ENCODE measurements at places on chromosomes 16 and 17.
A peak's percentile ranks its signal among the peaks of the same experiment; 100 is the strongest.

DNA sequence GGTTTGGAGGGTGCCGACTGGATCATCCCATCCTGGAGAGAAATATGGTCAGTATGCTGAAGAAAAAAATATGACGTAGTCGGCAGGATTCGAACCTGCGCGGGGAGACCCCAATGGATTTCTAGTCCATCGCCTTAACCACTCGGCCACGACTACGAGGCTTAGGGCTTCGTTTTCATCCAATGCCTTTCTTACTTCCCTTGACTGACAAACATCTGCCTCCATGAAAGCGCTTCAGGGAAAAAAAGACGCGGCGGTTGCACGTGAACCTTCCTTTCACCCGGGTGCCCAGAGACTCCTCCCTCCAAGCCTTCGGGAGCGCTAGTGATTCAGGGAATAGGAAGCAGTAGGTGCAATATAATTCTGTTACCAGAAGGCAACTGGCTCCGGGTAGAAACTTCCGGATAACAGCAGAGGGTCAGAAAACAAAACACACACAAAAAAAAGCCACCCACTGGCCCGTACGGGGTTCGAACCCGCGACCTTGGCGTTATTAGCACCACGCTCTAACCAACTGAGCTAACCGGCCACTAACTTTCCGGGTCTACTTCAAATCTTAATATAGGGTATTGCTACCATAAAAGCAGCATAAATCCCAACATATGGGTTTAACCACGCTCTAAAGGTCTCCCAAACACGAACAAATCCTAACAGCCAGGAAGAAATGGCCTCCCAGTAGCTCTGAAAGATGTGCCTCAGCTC, 16.3 kb upstream of the AURKB start:
- no peak for DNase-seq

GRCh38 chr17:48127371-48128051, 19.9 kb downstream of the SNX11 start:
- no peak for DNase-seq

GRCh38 chr17:18230288-18231141, 5.1 kb downstream of the LLGL1 start:
- no peak for DNase-seq

GRCh38 chr16:86461037-86461436, 49.3 kb upstream of the FOXF1 start:
- DNase-seq, result no peak

- DNase-seq, result no peak
These were observed 40.7 kb downstream of the DNAJA2 start for GRCh38 chr16:46932802-46933201.

GRCh38 chr16:27725236-27726000, 175.5 kb downstream of the KATNIP start:
- no peak for DNase-seq

- no peak for DNase-seq
These were observed 22.3 kb downstream of the GAN start for GRCh38 chr16:81337097-81337496.

DNA sequence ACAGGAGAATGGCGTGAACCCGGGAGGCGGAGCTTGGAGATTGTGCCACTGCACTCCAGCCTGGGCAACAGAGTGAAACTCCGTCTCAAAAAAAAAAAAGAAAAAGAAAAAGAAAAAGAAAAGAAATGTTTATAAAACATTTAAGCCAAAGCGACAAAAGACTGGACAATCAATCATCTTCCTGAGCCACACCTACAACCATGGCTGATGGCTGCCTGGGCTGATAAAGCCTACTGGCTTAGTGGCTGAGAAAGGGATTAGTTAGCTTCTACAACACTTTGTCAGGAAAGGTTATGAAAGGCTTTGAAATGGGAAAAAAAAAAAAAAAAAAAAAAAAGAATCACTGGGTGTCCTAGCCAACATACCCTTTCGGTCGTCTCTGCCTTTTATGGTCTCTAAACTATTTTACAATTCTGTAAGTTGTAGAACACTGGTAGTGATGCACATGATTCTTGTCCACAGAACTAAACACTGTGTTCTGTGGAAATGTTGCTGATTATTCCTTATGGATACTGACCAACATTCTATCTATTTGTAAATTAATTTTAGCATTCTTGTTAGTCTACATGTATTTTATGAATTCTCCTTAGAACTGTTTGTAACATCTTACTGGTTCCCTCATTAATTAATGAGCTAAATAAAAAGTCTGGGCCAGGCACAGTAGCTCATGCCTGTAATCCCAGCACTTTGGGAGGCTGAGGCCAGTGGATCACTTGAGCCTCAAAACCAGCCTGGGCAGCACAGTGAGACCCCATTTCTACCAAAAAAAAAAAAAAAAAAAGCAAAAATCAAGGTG, 45.5 kb downstream of the ZZEF1 start:
- DNase-seq, result no peak

GRCh38 chr16:67663151-67663876, 2.6 kb downstream of the PARD6A start:
- no peak for DNase-seq

GRCh38 chr17:17414341-17414805, 62.4 kb upstream of the MED9 start:
- no peak for DNase-seq

- DNase-seq, result no peak
These were observed 37.6 kb upstream of the PIRT start for GRCh38 chr17:10875430-10875851.

DNA sequence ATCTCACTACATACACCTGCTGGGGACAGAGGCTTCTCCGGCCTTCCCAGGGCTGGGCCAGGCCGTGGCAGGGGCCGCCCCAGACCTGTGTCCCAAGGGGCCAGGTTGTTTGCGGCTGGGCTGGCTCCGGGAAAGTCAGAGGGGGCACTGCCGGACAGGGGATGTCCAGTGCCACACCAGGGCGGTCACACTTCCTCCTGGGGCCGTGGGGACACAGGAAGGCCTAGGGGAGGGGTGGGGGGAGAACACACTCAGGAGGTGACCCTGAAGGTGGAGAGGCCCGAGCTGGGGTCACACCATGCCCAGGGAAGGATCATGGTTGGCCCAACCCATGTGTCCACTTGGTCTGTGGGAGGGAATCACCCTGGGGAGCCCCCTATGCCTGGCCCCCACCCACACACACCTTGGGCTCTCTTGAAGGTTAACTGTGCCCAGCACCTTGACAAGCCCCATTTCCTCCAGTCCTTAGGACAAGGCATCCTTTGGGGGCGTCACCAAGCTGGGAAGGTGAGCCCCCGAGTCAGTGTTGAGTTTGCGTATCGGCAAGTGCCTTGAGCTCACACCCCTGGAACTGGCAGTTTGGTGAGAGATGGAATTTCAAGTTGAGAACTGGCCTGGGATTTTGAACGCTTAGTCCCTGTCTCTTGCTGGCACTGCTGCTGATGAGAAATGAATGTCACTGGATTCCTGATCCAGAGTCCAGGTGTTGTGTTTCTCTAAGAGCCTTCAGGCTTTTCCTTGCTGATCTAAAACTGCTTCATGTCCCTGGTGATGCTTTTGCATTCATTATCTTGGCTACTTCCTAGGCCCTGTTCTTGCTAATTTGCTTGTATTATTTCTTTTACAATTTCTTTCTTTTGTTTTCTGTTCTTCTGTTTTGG, 7.7 kb upstream of the ACTG1 start:
- DNase-seq, result no peak

- DNase-seq, result no peak
These were observed 427.5 kb downstream of the CDH13 start for GRCh38 chr16:83054283-83054682.

- no peak for DNase-seq
These were observed 36.4 kb downstream of the FOXL1 start for GRCh38 chr16:86614699-86615098.

DNA sequence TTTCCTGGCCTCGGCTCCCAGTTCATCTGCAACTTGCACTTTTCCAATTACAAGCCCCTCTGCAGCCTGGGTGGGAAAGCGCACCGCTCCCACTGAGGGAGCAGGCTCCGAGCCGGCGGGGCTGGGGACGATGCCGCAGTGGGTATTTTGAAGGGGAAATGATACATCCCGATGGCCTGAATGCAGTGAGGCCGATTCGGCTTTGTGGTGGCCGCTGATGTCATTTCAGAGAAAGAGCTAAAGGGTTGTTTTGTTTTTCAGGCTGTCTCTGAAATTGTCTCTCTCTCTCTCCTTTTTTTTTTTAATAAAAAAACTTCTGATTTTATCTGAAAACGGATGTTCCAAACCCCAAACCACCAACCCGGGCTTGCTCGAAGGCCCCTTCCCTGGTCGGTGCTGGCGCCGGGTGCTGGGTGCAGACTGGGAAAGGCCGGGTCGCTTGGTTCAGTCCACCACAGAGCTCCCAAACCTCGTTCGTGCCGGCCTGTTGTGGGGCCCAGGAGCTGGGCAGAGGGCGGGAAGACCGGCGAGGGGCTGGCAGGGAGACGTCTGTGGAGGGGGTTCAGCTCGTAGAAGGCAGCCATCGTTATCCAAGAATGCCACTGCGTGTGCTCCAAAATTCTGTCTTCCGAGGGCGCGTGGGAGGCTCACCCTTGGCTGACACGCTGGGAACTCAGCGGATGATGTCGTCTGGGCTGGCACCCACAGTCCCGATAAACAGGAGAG, 102.8 kb downstream of the FOXL1 start:
- DNase-seq, result no peak

GRCh38 chr16:57167538-57167937, 18.3 kb downstream of the PSME3IP1 start:
- DNase-seq, result no peak

GRCh38 chr16:66522816-66523590, 26.9 kb downstream of the TK2 start:
- no peak for DNase-seq

GRCh38 chr17:38454532-38454931, 26.3 kb downstream of the ARHGAP23 start:
- no peak for DNase-seq

DNA sequence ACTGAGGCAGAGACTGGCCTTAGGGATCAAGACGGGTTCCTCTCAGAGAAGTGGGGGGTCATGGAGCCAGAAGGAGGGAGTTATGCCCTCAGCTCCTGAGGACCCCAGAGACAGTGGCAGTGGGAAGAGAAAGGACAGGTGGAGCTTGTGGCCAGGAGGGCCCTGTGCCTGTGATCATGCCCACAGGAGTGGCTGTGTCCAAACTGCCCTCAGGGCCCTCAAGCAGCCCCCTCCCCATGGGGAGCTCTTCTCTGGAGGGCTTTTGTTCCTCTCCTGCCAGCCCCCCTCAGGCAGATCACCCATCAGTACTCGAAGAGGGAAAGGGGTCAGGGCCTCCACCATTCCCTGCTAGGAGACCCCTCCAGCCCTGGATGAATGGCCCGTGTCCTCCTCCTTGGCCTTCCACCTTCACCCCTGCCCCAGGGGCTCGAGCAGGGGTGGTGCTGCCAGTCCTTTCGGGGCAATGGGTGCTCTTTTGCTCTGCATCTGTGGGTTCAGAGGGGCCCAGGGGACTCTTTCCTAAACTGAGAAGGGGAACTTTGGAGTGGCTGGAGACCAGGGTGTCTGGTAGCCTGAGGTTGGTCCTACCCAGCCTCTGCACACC, 52.7 kb downstream of the BEAN1 start:
- DNase-seq, result no peak

DNA sequence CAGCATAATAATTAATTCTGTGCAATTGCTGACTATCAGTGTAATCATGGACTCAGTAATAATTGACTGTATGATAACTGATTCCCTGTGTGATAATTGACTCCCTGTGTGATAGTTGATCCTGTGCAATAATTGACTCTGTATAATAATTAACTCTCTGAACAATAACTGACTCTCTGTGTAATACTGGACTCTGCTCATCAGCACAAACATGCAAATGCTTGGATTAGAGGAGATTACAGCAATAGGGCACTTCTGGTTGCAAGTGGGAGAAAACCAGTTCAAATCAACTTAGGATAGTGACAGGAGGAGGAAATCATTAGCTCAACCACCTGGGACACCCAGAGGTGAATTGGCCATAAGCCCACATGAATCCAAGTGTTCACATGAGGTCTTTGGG, 582.1 kb downstream of the RBFOX1 start:
- no peak for DNase-seq

GRCh38 chr17:3316836-3317235, 18.7 kb upstream of the OR3A1 start:
- DNase-seq, result no peak

GRCh38 chr17:81831957-81832607, 1.0 kb downstream of the MCRIP1 start:
- DNase-seq, result peak; percentile 31

GRCh38 chr16:20084624-20085226, 11.0 kb upstream of the GPR139 start:
- no peak for DNase-seq

GRCh38 chr17:49269356-49269755, 38.8 kb upstream of the PHOSPHO1 start:
- DNase-seq, result no peak

- DNase-seq, result no peak
These were observed 35.6 kb downstream of the WWOX start for GRCh38 chr16:78134944-78135619.

GRCh38 chr17:65156185-65156834, 19.1 kb downstream of the RGS9 start:
- no peak for DNase-seq

GRCh38 chr16:17350207-17350606, 120.6 kb downstream of the XYLT1 start:
- DNase-seq, result no peak

GRCh38 chr16:19980632-19981265, 92.9 kb downstream of the GPR139 start:
- DNase-seq, result no peak

DNA sequence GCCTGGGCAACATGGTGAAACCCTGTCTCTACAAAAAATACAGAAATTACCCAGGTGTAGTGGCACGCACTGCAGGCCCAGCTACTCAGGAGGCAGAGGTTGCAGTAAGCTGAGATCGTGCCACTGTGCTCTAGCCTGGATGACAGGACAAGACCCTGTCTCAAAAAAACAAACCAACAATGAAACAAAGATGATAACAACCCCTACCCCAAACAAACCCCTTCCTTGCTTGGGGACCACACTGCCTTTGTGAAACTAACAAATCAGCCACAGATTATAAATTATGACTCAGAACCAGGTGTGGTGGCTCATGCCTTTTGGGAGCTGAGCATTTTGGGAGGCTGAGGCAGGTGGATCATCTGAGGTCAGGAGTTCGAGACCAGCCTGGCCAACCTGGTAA, 75.3 kb upstream of the RPH3AL start:
- no peak for DNase-seq

GRCh38 chr17:9484789-9485188, 90.8 kb downstream of the STX8 start:
- DNase-seq, result no peak

DNA sequence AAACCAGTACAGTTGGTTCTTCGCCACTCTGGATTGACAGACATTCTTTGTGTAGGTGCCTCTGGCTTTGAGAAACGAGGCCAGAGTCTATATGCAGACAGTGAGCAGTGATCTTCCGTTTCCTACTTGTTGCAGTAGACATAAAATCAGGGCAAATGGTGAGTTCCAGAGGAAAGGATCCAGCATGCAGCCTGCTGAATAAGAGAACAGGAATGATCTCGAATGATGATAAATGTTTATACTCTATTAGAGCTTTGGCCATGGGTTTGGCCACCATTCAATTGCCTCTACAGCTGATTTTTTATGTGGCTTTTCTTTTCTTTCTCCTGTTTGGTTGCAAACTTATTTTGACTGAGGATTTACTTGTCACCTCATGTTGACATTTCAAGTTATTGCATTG, 286.7 kb downstream of the IRX3 start:
- DNase-seq, result no peak

All from stimulated activated CD8-positive, alpha-beta memory T cell treated with anti-CD3 and anti-CD28 coated beads, Interleukin-15, amount 100 ng/mL, for 4 hours (primary cell).